ENCODE measurements at places on chromosomes 16 and 17. TPM values are rescaled to one million over a fixed set of nuclear protein-coding genes. Genes with fewer than 3 reads are reported as not detected.

DNA sequence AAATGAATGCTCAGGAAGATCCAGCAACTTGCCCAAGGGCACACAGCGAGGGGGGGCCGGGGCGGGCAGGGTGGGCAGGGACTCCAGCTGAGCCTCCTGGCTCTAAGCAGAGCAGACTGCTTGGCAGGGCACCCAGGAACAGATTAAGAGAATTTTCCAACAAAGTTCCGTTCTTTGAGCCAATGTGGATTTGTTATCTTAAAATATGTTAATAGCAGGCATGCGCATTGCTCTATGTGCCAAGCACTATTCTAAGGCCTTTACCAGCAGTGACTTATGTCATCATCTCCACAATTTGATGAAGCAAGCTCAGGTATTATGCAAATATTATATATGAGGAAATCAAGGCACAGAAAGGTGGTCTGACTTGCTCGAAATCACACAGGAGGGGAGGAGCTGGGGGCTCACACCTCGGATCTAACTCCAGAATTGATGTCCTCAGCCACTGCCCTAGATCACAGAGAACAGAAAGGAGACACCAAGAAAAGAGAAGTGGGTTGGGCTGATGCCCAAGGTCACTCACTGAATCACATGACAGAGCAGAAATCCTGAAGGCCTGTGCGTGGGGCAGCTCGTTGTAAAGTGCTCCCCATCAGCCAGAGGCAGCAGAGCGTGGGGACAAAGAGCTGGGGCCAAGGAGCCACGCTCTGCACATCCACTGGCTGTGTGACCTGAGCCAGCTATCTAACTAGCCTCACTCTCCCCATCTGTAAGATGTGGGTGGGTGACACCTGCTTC, 23.2 kb upstream of the MEAK7 start:
- DNase-seq, result no peak
- peak overlapping the region; percentile 50 for H3K27ac ChIP-seq
- no peak overlapping the region for H3K4me3 ChIP-seq
- H3K4me1 ChIP-seq, result peaks cover 4% of the 10 kb centered on the region

GRCh38 chr16:18788828-18789514, 1.2 kb downstream of the RPS15A start:
- DNase-seq, result no peak
- peak overlapping the region; percentile 96 for H3K4me3 ChIP-seq
- H3K27ac ChIP-seq, result peak overlapping the region; percentile 96
- peaks cover 32% of the 10 kb centered on the region for H3K36me3 ChIP-seq

DNA sequence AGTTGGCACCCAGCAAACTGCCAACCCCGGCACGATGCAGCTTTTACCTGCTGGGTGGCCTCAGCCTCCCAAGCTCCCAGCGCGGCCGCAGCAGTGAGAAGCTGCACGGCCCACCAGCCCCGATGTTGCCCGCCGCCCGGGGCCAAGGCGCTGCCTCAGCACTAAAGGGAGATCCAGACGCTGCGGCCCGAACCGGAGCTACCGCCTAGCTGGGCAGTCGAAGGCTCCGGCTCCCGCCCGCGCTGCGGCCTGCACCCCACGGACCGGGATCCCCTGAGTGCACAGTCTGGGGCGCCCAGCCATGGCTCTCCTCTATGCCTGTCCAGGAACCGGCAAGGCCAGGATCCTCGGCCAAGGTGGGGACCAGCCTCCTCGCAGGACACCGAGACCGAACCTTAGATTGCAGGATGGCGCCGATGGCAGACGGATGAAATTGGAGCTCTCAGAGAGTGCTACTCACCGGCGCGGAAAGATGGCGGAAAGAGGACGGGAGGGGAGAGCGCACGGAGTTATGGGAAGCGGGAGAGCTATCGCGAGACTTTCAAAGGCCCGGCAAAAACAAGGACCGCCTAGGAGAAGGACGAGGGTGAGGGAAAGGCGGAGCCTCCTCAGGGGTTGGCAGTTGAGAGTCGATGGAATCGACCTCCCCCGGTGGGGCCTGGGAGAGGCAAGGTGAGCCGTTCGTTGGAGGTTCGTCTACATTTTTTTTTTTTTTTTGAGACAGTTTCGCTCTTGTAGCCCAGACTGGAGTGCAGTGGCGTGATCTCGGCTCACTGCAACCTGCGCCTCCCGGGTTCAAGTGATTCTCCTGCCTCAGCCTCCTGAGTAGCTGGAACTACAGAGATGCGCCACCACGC, at the start of gene RPS15A:
Gene RPS15A (minus strand): TSS at position 485 of the 857 bp plus-strand sequence. CDS start 1,221 bp downstream, outside the sequence.
- DNase-seq, result peak; percentile 92
- peaks cover 40% of the 10 kb centered on the region for H3K36me3 ChIP-seq
- peak within 1 kb of the TSS; percentile 97 for H3K4me3 ChIP-seq
- no peaks in the 10 kb centered on the region for H3K27me3 ChIP-seq
- peaks cover 51% of the 10 kb centered on the region for H3K4me1 ChIP-seq

DNA sequence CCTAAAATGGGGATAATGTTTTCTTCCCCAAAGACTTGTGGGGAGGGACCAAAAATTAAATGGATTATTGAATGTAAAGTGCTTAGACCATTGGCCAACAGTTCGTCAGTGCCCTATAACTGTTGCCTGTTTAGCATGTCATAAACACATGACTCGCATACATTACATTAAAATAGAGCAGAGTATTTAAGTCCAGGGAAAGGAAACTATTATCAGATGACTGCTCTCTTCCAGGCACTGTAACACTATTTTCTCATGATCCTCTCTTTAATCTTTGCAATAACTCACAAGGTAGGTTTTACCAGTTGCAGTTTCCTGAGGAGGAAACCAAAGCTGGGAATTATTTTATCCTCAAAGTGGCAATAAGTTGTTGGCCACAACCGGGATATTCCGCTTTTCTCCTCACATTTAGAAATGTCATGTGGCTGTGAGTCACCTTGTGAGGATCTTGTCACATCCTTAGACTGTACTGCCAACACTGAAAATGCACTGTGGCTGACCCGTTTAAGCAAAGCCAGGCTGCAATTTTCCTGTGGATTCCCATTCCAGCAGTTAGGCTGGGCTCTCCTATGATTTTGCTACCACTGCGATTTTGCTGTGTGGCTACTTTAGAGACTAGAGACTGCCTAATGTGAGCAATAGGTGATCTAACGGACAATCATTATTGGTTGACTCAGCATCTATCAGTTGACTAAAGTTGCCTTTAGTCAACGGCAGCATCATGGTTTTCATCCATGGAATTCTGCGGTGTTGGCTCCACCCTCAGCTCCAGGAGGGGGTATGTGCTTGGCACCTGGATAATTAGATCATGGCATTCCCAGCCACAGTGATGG, 58.3 kb upstream of the DHX40 start:
- H3K36me3 ChIP-seq, result no peaks in the 10 kb centered on the region
- no peaks in the 10 kb centered on the region for H3K4me1 ChIP-seq
- H3K27me3 ChIP-seq, result no peaks in the 10 kb centered on the region
- no peak overlapping the region for H3K27ac ChIP-seq
- no peak overlapping the region for H3K4me3 ChIP-seq

GRCh38 chr16:85808926-85809325, 9.4 kb downstream of the COX4I1 start:
- no peak overlapping the region for H3K4me3 ChIP-seq
- H3K27ac ChIP-seq, result no peak overlapping the region
- DNase-seq, result no peak
- H3K27me3 ChIP-seq, result peaks cover 10% of the 10 kb centered on the region

DNA sequence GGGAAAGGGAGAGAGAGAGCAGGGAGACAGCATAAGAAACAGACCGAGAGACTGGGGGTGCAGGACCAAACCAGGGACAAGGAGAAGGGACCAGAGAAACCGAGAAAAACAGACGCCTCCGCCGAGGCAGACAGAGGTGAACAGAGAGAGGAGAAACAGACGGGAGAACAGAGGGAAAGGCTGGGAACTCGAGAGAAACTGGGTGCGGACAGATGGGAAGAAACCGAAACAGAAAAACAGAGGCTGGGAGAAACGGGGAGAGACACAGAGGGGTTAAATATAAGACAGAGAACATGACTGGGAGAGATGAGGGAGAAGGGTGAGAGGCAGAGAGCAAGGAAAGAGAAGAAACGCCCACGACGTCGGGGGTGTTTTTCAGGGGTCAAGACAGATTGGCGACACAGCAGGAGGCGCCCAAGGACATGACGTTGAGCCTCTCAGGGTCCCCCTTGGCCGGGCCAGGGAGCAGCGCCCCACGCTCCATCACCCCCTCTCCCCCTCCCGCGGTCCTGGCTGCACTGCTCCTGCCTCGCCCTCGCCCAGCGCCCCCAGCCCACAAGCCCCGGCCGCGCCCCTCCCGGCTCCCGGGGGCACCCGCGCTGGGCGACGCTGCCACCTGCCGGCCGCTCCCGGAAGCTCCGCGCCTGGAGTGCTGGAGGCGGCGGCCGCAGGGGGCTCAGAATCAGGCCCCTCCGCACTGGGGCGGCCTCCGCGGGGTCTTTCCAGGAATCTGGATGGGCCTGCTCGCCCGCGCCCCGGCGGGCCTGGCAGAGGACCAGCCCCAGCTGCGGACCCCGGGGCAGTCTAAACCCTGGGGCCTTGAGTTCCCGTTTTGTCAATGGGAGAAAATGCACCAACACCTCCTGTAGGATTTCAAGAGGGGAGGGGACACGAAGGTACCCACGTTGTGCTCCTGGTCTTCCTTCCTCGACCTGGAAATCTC, 1.3 kb upstream of the TMEM92 start:
- peaks cover 8% of the 10 kb centered on the region for H3K4me1 ChIP-seq
- H3K4me3 ChIP-seq, result peak overlapping the region; percentile 55
- H3K36me3 ChIP-seq, result no peaks in the 10 kb centered on the region
- H3K27ac ChIP-seq, result no peak overlapping the region
- peaks cover 22% of the 10 kb centered on the region for H3K27me3 ChIP-seq

DNA sequence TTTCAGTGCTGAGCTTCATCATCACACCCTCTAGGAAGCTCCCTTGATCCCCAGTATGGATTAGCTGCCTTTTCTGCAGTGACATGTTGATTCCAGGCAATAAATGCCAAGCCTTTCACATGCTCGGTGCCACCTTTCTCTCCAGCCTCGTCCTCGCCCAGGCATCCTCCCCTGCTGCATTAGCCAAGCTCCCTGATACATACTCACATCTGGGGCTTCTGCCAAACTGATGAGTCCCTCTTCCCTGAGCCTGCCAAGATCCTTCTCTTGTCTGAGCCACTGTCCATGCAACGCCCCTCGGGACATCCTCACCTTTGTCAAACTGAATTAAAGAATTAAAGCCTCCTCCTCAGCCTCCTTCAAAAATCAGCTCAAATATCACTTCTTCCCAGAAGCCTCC, 538.5 kb upstream of the CDH11 start:
- DNase-seq, result no peak
- no peak overlapping the region for H3K27ac ChIP-seq
- no peaks in the 10 kb centered on the region for H3K36me3 ChIP-seq
- H3K27me3 ChIP-seq, result peaks cover 2% of the 10 kb centered on the region

Gene C1QL1
- total RNA-seq, result not detected

DNA sequence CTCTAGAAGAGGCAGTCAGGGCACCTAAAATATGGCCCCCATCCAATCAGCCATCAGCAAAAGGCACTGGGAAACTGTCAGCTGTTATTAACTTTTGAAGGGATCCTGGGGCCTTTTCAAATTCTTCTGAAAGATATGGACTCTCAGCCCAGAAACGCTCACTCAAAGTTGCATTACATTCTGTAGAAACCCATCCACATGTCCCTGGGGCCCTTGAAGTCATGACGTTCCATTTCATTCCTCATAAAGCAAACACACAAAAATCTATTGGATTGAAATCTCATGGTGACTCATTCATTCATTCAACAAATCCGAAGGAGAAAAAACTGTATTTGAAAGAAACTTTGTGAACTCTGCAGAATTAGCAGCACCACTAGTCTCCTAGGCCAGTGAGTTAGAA, 215.3 kb downstream of the C16orf95 start:
- H3K4me1 ChIP-seq, result no peaks in the 10 kb centered on the region
- H3K4me3 ChIP-seq, result no peak overlapping the region
- no peaks in the 10 kb centered on the region for H3K36me3 ChIP-seq
- no peak for DNase-seq

GRCh38 chr17:80981062-80981902, 10.4 kb upstream of the CHMP6 start:
- no peaks in the 10 kb centered on the region for H3K36me3 ChIP-seq
- peaks cover 6% of the 10 kb centered on the region for H3K27me3 ChIP-seq
- peaks cover 10% of the 10 kb centered on the region for H3K4me1 ChIP-seq
- no peak overlapping the region for H3K4me3 ChIP-seq
- H3K27ac ChIP-seq, result no peak overlapping the region

DNA sequence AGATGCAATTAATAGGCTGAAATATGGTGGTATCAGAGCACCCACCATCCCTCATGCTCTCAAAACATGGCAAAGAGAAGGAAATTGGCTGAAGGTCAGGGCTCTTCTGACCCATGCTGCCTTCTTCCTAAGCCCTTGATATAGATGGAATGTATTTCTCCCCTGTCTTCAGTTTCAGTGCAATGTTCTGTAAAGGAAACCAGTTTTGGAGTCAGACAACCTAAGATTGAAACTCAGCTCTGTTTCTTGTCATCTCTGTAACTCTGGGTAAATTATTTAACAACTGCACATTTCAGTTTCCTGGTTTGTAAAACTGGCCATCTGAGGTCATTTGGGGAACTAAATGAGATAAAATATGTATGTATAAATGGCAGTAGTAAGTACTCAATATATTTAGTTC, 243.9 kb downstream of the CA10 start:
- H3K4me3 ChIP-seq, result no peak overlapping the region
- H3K4me1 ChIP-seq, result no peaks in the 10 kb centered on the region
- no peak for DNase-seq
- H3K27me3 ChIP-seq, result peaks cover 20% of the 10 kb centered on the region

DNA sequence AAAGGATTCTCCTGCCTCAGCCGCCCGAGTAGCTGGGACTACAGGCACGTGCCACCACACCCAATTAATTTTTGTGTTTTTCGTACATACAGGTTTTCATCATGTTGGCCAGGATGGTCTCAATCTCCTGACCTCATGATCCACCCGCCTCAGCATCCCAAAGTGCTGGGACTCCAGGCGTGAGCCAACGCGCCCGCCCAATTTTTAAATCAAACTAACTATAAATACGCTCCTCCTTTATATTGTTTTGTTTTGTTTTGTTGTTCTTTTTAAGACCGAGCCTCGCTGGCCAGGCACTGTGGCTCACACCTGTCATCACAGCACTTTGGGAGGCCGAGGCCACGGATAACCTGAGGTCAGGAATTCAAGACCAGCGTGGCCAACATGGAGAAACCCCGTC, 1.9 kb upstream of the UTP6 start:
- H3K27me3 ChIP-seq, result no peaks in the 10 kb centered on the region
- H3K4me1 ChIP-seq, result peaks cover 22% of the 10 kb centered on the region
- H3K4me3 ChIP-seq, result no peak overlapping the region
- no peak overlapping the region for H3K27ac ChIP-seq
- no peak for DNase-seq

GRCh38 chr16:85460252-85461021, 152.7 kb upstream of the GSE1 start:
- H3K27me3 ChIP-seq, result peaks cover 4% of the 10 kb centered on the region
- no peak for DNase-seq
- H3K4me1 ChIP-seq, result peaks cover 17% of the 10 kb centered on the region

DNA sequence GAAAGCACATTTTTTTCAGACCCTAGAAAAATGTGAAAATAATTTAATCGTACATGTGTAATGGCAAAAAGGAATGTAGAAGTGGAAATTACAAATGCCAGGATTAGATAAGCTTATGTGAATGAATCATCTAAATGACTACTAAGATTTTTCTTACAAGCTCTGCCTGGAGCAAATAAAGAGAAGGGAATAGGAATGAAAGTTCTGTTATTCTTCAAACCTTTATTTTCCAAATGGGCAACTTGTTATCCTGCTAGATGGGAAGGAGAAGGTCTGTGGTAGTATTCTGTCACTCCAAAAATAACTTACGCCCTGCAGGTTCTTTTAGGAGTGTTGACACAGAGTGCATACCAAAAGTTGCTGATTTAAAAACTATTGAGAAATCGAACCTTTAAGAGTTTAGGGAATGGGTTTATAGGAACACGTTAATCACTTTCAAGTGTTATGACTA, 9.7 kb downstream of the CTCF start:
- H3K4me1 ChIP-seq, result peaks cover 5% of the 10 kb centered on the region
- no peak overlapping the region for H3K27ac ChIP-seq
- no peak for DNase-seq
- H3K4me3 ChIP-seq, result no peak overlapping the region
- peaks cover 5% of the 10 kb centered on the region for H3K36me3 ChIP-seq

Gene HCRT
- not detected for total RNA-seq

Gene PSMD11
- 64.9 TPM for total RNA-seq

Data from naive thymus-derived CD8-positive, alpha-beta T cell (primary cell).